Activated T-helper 17 cell treated with anti-CD3 and anti-CD28 coated beads, Interleukin-2, amount 50 U/mL, for 72 hours (primary cell): ENCODE measurements at places on chromosomes 1 and 21.

DNA sequence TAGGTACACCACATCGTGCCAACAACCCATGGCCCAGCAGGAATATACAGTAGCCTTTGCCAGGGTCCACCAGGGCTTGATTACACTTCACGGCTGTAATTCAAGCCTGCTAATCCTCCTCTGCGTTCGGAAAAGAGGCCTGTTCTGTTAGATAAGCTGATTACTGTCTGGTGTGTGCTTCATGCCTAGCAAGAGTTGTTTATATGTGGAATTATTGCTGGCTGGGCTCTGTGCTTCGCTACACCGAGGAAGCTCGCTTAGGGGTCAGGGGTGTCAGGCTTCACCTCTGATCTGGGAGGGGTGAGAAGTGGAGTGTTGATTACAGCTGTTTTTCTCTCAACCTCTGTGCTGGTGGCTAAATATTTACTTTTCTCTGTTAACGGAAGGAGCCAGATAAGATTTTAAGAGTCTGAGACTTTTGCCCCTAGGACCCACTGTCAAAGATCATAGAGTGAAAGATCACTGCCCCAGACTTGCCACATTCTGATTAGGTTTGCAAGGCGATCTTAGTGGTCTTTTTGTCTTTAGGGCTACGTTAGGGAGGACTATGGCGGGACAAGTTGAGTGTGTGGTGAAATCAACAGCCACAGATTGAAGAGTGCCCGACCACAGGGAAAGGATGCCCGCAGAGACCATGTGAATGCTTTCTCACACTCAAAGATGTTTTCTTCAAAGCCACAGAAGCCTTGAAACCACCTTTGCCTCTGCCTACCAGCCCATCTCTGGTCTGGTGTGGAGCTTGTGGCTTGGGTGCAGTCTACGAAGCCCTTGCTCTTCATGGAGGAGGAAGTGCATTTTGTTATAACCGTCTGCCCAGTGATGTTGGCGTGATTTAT, 216.1 kb downstream of the PBX1 start:
- ATAC-seq: no peak

GRCh38 chr1:223308136-223308535, 55.8 kb downstream of the SUSD4 start:
- ATAC-seq: no peak

GRCh38 chr1:50634251-50634650, 211.0 kb upstream of the DMRTA2 start:
- ATAC-seq: no peak

- no peak for ATAC-seq
Observed at GRCh38 chr1:47664356-47664755, 226.5 kb downstream of the FOXD2 start.

DNA sequence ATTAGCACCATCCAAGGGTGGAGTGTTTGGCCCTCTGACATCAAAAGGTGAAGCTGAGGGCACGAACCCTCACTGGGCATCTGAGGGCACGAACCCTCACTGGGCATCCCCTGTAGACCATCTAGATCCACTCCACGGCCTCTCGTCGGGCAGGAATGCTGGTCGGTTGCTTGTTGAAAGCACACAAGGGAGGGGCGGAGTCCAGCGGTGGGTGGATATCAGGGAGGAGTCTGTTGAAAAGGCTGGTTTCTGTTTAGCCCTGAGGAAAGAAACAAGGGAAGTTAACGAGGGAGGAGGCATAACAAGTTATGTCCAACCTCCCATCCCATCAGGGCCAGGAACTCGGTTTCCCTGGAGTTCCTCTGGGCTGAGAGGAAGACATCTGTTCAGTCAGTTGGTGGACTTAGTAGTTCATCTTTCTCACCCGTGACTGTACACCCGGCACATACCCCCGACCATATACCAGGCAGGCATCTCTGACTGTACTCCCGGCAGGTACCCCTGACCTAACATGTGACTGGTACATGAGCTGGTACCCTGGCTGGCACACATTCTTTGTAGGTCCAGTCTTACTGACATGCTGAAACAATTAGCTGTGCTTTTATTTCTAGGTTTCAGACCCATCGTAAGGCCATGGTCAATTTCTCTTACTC, 32.1 kb upstream of the PDE9A start:
- no peak for ATAC-seq

DNA sequence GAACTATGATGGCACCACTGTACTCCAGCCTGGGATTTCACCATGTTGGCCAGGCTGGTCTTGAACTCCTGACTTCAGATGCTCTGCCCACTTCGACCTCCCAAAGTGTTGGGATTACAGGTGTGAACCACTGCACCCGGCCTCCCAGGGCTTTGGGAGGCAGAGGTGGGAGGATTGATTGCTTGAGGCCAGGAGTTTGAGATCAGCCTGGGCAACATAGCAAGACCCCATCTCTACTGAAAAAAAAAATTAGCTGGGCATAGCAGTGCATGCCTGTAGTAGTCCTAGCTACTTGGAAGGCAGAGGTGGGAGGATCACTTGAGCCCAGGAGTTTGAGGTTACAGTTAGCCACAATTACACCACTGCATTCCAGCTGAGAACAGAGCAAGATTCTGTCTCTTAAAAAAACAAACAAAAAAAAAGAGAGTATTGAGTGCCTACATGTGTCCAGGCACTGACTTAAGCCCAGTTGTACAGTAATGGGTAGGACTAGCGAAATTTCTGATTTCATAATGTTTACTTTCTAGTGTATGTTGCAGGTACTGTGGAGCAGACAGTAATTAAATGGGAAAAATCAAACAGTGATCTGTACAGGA, 4.2 kb downstream of the MANEAL start:
- ATAC-seq: no peak

DNA sequence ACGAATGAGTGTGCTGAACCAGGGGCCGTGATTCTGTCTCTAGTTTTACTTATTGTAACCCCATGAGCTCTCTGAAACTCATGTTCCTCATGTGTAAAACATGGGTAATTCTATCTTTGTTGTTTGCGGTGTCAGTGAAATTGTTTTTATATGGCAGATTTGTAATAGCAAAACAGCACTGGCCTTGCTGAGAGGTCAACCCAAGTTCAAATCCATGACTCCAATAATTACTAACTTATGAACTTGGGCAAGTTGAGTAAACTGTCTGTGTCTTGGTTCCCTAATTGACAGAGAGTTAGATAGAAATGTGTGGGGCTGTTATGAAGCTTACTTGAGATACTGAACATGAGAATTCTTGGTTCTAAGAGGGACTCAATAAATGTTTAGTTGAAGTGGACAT, 17.8 kb downstream of the C1orf116 start:
- ATAC-seq: no peak

DNA sequence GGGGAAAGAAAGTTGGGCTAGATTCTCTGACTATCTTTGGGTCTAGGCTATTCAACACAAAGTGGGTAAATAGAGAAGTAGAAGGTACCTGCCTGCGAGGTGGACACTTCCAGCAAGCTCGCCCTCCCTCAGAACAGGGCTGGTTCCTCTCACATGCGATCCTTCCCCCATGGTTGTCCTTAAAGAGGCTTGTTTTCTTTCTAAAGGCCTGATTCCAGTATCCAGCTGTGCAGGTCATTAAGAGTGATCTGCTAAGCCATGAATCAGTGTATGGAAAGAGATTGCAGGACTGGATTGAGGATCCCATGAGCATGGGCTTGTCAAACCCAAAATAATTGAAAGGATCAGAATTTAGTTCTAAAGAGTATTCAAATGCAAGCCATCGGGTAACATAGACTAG, 189.0 kb downstream of the URB2 start:
- no peak for ATAC-seq

DNA sequence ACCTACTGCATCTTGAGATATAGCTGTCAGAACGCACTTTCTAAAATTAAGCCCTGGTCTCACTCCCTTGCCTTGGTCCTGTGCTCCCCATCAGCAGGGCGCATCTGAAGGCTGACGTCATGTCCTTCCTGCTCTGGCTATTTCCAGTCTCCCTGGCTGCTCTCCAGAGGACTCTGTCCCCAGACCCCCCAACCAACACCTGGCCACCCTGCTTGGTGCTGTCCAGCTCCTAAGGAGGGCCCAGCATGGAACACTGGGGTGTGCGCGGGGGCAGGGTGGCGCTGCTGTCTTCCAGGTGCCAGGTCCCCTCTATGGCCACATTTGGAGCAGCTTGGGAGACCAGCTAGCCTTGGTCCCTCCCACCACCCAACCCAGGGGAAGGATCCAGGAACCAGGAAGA, 8.3 kb downstream of the TNNT2 start:
- ATAC-seq: no peak

DNA sequence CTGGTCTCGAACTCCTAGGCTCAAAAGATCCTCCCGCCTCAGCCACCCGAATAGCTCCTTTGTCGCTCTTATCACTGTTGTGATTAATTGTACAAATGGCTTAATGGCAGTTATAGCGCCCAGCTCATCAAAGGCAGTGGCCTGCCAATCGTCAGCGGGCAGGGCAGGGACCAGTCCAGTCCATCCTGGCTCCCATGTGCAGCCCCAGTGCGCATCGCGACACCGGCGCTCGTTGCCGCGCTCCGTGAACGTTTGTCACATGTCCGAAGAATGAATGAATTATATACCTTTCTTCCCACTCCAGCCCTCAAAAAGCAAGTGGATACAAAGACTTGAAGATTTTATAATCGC, 18.4 kb downstream of the MTX1 start:
- peak; percentile 60 for ATAC-seq

DNA sequence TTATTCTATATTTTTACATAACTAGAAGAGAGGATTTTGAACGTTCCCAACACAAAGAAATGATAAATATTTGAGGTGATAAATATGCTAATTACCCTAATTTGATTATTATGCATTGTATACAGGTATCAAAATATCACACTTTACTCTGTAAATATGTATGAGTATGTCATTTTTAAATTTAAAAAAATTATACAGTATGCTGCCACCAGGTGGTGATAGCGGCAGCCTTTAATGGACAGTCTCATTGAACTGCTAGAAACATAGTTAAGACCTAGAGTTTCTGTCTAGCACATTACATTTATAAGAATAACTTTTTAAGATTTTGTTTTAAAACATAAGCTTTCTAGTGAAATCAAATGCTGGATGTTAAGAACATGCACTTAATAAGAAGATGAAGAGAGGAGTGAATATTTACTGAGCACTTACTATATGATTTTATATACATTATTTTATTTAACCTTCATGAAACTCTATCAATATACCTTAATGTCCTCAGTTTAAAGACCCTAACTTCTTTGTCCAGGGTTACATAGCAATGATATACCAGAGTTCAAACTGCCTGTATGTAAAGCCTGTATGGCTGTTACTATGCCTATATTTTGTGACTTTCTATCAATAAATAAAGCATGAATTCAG, 207.1 kb downstream of the NUF2 start:
- no peak for ATAC-seq

GRCh38 chr1:18764362-18764761, 95.1 kb downstream of the TAS1R2 start:
- ATAC-seq: no peak

DNA sequence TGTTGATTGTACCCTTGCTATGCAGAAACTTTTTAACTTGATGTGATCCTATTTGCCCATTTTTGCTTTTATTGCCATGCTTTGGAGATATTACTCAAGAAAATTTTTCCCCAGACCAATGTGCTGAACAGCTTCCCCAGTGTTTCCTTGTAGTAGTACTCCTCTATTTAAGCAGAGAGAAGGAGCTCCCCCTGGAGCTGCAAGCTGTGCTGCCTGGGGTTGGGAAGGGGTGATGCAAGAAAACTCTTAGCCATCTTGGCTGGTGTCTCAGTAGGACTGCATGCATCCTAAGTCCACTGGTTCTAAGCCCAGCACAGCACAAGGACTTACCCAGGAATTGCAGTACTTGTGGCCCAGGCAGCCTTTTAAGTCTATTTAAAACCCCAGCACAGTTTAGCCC, 121.6 kb downstream of the NTMT2 start:
- no peak for ATAC-seq

GRCh38 chr1:110672001-110672752, 2.6 kb downstream of the KCNA3 start:
- ATAC-seq: peak; percentile 60

GRCh38 chr1:221834698-221835513, 93.0 kb upstream of the DUSP10 start:
- no peak for ATAC-seq

GRCh38 chr1:36176106-36176949, 20.4 kb downstream of the MAP7D1 start:
- ATAC-seq: no peak

- ATAC-seq: no peak
Observed at GRCh38 chr21:25911730-25912401, 177.1 kb downstream of the GABPA start.

DNA sequence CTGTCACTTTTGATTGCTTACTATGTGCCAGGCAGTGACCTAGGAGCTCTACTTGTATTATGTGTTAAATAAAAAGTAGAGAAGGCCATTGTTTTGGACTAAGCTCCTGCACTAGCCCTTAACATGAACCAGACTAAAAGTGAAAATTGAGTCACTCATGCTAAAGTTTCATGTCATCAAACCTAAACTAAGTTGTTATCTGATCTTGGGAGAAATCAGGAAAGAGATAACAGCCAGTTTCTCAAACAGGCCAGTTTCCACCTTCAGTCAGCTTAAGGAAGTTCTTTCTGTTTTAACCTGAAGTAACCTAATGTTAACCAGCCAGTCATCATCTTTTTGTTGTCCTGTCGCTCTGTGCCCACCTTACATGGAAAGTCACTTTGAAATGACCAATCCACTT, 102.1 kb upstream of the MARK1 start:
- ATAC-seq: peak; percentile 44

DNA sequence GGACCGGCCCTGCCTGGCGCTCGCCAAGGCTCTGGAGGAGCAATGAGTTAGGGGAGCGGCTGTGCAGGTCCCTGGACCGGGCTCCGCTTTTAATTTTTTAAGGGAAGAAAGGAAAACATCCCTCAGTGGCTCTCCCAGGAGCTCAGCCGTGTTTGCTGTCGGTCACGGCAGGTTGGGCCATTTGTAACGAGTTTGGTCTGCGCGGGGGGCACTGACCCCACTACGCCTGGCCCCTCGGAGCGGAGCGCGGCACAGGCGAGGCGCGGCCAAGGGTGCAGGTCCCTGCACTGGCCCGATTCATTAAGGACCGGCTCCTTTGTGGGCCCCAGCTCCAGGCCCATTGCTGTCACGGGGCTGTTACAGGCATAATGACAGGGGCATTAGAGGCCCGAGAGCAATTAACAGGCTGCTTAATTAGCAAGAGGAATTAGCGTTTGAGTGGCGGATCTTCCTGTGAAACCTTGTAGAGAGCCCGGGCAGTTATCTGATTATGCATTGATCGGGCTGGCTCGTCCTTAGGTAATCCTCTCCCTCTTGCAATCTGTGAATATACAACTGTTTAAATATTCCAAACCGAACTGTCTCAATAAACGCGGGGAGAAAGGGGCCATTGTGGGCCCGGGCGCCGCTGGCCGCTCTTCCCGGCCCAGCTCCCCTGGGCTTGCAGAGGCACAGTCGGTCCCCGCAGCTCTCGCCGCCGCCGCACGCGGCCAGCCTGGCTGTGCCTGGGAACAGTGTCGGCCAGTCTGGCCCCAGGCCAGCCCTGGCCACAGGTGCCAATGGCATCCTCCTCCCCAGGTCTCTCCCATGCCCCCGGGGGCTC, 56.8 kb downstream of the PRDM16 start:
- ATAC-seq: no peak

- ATAC-seq: no peak
Observed at GRCh38 chr1:94027721-94028515, 93.0 kb downstream of the ABCA4 start.

GRCh38 chr1:90411185-90411584, 305.9 kb downstream of the BARHL2 start:
- ATAC-seq: no peak
